ENCODE measurements at places on chromosomes 13 and 19.
A peak's percentile ranks its signal among the peaks of the same experiment; 100 is the strongest.

GRCh38 chr13:98984118-98984517, 6.3 kb upstream of the DOCK9 start:
- DNase-seq, result no peak

- no peak for DNase-seq
These were observed 20.5 kb downstream of the VASP start for GRCh38 chr19:45527731-45528130.

DNA sequence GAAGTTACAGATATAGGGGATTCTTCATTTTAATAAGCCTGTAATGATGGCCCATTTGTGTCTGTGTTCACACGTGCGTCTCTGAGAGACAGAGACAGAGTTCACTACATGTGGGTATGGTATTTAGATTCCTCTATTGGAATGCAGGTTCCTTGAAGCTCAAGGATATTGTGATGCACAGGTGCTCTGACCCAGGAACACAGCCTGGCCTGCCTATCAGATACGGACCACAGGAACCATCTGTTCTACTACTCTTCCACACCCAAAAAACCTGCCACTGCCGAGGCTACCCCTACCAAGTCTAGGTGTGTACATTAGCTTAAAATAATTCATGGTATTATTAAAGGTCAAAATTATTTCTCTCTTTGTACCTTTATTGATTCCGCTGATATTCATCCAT, 289.2 kb downstream of the ATP8A2 start:
- DNase-seq, result peak; percentile 10

- DNase-seq, result no peak
These were observed 1222.2 kb upstream of the SPRY2 start for GRCh38 chr13:81563091-81563490.

DNA sequence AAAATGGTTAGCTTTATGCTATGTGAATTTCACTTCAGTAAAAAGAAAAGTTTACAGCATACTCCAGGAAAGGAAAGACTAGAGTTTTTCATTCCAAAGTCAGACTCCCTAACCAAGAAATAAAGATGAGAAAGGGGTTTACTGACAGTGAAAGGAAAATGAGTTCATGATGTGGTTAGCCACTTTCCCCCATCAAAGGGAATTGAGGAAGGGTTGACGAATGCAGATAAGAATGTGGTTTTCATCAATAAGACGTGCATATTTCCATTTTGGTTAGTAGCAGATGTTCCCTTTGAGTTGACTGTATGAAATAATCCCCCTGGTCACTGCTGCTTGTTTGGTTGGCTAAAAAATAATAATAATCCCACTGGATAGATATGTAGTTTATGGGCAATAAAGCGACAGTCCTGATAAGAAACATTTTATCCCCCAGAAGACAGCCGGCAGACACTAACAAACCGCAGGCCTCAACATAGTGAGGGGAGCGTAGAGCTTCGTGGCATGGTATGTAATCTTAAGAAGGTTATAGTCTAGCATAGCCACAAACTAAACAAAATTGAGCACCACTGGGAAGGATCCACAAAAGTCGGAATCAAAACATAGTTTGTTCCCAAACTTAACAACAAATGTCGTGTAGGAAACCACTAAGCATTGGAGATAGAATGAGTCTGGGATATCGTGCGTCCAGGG, 114.8 kb downstream of the COL4A2 start:
- DNase-seq, result no peak

GRCh38 chr19:10334588-10335351, 1.4 kb upstream of the RAVER1 start:
- DNase-seq, result no peak

DNA sequence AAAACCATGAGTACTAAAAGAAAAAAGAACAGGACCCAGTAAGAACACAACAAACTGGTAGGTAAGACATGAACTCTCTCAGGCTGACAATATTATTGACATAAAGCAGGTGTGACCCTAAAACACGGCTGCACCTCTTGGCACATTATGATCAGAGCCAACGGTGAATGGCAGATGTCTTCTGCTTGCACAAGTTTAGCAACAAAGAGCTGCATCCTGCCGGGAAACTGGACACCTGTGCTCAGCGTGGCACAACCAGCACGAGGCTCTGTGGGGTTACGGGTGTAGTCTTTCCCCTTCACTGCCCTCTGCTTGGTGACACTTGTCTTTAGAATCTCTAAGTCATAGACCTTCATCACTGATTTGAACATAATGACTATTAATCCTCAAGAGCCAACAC, 97.9 kb downstream of the DOCK9 start:
- DNase-seq, result no peak

DNA sequence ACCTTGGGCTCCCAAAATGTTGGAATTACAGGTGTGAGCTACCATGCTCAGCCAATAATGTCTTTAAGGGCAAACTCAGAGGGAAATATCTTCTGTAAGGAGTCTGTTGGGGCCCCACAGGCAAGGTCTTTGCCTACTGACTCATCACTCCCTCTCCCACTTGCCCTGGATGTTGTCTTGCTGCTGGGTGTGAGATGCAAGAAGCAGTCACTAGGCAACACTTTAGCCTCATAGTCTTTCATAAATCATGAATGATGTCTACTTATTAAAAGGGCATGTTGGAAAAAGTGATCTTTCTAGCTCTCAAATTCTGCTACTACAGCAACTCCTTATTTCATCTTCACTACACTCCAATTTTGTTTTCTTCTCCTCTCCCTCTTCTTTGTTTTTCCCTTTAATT, 34.6 kb upstream of the SLC10A2 start:
- no peak for DNase-seq

DNA sequence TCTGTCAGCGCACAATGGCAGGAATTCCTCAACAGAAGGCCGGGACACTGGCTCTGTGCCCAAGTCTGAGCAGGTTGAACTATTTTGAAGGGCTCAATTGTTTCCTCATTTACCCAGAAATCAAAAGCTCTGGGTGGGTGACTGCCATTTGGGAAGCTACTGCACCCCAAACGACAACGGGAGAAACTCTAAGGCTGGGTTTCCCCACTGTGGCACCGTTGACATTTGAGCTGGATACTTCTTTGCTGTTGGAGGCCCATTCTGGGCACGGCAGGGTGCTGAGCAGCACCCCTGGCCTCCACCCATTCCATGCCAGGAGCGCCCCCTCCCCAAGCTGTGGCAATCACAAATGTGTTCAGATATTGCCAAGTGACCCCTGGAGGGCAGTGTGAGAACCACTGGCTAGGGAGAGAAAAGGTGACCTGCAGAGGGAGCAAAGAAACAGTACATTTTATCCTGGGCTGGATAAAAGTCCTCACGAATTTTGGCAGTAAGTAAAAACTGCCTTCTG, 62.5 kb downstream of the RFX2 start:
- DNase-seq, result peak; percentile 1

DNA sequence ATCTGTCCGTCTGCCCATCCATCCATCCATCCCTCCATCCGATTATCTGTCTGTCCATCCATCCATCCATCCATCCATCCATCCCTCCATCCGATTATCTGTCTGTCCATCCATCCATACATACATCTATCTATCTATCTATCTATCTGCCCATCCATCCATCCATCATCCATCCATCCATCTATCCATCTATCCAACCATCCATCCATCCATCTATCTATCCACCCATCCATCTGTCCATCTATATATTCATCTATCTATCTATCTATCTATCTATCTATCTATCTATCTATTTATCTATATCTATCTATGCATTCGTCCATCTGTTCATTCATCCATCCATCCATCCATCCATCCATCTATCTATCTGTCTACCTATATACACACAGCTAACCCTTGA, 471.1 kb upstream of the ZNF507 start:
- no peak for DNase-seq

DNA sequence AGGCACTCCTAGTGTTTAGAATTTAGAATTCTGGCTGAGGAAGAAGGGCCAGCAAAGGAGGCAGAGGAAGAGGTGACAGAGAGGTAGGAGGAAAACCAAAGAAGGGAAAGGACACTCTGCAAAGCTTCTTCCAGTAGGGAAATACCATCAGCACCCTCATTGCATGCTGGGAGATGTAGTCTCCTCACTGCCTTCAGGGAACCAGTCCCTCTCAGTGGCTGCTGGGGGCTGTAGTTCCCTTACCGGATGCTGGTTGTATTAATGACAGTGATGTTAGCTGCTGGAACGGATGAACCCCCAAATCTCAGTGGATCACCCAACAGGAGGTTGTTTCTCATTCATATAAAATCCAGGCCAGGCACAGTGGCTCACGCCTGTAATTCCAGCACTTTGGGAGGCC, 10.1 kb downstream of the GRIN2D start:
- peak; percentile 20 for DNase-seq

DNA sequence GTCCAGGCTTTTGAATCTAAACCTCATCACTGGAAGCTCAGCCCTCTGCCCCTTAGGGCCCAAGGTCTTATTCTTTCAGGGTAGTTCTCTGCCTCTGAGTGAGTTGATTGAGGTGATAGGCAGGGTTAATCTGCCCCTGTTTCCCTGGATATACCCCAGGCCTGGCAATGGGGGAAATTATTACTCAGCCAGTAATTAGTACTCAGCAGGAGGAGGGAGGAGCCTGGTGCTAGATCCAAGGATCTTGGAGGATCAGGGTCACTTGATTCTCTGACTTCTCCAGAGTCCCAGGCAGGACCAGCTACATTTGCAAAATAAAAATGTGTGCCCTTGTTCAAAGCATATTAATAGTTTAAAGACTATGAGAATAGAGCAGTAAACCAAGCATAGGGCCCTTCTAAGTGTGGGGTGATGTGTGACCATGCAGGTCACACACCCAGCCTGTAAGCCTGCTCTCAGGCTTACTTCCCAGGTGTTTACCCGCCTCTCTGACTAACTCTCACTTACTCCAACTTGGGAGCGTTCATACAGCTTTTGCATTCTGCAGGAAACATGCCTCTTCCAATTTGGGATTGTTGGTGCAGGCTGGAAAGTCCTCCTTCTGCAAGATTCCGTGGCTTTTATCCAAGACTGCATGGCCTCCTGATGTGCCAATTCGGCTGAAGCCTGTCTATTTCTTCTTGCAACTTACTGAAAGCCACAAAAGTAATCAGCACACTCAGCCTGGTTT, 7.9 kb upstream of the STK24 start:
- no peak for DNase-seq

GRCh38 chr19:48556825-48557224, 4.9 kb downstream of the SULT2B1 start:
- DNase-seq, result no peak

DNA sequence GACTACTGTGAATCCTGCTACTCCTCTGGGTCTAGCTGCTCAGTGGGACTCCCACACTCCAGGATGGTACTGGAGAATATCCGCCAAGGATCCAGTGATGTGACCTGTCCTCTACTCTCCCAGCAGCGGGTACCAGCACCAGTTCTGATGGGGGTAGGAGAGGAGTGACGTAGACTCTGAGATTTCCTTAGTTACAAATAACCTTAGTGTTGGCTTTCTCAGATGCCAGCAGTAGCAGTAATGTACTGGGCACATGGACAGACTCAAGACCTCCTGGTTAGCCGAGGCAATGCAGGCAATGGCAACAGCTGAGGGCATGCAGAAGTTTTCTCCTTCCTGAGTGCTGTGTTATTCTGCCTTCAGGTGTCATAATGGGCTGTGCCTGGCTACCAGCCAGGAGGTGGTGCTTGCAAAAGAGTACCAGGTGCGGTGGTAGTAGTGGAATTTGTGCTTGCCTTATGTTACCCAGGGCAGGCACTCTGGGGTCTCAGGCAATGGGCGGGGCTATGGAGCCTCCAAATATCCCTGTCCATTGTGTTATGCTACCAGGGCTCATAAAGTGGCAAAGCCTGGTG, 105.3 kb upstream of the KLF5 start:
- no peak for DNase-seq

DNA sequence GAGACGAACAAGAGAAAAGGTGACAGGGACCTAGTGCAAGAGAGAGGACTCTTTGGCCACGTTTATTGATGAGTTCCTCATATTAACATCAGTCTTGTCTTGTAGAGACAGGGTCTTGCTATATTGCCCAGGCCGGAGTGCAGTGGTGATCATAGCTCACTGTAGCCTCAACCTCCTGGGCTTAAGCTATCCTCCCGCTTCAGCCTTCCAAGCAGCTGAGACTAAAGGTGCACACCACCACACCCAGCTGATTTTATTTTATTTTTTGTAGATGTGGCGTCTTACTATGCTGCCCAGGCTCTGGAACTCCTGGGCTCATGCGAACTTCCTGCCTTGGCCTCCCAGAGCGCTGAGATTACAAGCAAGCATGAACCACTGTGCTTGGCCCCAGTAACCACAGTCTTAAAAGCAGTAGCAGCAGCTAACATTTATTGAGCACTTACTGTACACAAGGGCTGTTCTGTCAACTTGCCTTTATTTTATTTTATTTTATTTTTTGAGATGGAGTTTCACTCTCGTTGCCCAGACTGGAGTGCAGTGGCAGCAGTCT, 1.1 kb upstream of the SH2D3A start:
- DNase-seq, result no peak

GRCh38 chr19:4327252-4327876, 11.3 kb downstream of the STAP2 start:
- no peak for DNase-seq

DNA sequence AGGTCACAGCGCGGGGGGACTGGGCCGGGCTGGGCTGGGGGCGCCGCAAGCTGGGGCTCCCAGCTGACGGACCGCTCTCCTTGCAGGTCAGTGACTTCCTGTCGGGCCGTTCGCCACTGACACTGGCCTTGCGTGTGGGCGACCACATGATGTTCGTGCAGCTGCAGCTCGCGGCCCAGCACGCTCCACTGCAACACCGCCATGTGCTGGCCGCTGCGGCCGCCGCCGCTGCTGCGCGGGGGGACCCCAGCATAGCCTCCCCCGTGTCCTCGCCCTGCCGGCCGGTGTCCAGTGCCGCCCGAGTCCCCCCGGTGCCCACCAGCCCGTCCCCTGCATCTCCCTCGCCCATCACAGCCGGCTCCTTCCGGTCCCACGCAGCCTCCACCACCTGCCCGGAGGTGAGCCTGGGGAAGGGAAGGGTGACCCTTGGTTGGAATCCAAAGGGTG, 5.7 kb downstream of the MIDN start:
- DNase-seq, result no peak

GRCh38 chr13:21753117-21753729, 82.3 kb downstream of the FGF9 start:
- DNase-seq, result no peak
